CD14-positive monocyte (primary cell): ENCODE measurements at places on chromosomes 12 and 14.

DNA sequence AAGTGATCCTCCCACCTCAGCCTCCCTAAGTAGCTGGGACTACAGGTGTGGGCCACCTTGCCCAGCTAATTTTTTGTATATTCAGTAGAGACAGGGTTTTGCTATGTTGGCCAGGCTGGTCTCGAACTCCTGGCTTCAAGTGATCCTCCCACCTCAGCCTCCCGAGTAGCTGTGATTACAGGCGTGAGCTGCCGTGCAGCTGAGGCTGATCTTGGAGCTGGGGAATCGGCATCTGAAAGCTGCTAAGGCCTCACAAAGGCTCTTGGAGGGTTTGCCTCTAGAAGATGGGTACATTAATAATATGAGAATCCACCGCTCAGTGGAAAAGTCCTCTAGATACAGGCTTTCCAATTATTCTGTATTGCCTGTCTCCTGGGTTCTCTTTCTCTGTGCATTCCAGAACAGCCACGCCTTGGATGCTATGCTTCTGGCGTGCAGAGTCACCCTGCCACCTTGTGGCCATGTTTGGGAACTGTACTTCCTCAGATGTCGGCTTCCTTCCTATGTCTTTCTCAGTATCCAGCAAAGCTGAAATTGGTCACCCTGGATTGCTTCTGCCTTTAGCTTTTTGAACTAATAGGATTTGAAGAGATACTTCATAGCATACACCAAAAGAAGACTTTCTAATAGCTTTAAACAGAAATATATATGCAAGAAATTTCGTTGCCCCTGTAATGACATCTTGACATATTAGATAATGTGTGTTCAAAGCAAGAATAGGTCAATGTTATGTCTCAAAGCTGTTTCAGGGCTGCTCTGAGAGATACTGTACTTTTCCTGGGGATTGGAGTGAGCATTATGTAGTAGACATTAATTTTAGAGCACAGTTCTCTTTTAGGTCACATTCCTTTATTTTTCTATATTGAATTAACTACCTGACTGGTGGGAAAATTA is 75.4 kb downstream of the SNAPC1 start:
- peak; percentile 77 for DNase-seq

DNA sequence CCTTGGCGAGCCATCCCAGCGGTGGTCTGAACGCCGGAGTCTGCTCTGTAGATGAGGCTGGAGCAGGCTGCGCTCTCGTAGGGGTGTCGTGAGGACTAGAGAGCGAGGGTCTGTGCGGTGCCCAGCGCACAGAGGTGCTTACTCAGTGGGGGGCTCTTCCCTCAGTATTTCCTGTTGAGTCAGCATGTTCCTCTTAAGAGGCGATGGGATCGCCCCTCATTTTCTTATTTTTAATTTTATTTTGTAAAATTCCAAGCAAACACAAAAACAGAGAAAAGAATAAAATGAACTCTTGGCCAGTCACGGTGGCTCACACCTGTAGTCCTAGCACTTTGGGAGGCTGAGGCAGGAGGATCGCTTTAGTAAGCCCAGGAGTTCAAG is 40.8 kb upstream of the BCL7A start:
- no peak for DNase-seq

DNA sequence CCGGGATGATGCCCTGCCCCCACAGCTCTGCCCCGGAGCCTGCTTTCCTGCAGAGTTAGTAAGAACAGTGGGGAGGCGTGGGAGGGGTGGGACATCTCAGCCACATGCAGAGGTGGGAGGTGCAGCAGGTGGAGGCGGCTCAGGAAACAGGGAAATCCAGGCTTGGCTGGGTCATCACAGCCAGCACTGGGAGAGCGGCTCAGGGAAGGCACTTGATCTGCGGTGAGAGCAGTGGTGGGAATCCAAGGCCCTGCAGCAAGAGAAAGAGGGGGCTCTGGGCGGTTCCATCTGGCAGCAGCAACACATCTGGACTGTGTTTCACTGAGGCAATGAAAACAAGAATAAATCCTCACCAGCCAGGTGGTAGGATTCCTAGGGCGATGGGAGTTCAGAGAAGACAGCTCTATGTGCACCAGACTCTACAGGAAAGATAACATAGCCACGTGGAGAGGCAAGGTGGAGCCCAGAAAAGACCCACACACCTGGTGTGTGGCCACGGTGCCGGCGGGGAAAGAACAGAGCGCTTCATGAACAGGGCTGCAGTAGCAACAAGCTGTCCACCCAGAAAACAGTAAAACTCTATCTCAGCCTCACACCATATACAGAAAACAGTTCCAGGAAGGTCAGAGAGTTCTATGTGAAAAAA is 57.6 kb downstream of the CCDC85C start:
- DNase-seq = no peak

DNA sequence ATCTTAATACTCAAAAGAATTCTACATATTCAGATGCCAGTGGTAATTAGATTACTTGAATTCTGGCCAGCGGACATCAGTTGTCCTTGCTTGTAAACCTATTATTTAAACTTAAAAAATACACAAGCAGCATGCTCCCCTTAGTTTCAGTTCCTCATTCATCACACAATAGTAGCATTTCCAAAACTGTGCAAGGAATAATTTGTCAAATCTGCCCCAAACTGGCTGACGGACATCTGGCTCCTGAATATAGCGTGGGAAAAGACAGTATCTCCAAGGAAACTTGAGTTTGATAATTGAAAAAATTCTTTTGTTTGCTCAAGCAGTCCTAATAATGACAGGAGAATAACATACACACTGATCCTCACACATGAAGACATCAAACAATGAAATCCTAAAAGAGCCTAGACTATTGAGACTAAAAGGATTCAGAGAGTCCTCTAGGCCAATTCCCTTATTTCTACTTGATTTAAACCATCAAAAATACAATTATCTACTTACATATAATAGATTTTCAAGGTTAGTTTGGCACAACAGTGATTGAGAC is 90.4 kb downstream of the KIF21A start:
- DNase-seq = no peak

- DNase-seq = no peak
Observed at GRCh38 chr12:57011438-57012424, 4.6 kb downstream of the TAC3 start.

DNA sequence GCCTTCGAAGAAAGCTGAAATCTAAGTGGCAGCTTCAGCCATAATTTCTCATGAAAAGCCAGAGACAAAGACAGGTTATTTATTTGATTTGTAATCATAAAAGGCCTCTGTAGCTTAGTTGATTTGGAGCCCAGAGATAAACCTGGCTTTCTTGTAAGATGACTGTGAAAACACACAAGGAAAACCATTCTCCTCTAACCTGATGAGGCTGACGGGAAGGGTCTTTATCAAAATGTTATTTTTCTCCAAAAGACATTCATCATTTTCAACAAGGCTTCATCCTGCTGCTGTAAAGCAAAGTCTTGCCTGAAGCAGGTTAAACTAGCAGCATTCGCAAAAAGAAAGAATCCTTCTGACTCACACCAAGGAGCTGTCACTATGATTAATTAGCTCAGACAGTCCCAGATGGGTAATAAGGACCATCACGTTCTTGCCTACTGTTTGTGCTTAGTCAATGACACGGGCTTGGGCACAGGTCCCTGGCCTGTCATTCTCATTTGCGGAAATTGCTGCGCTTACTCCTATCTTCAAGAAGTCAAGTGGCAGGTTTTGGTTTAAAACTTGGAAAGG is 286.6 kb downstream of the C12orf75 start:
- no peak for DNase-seq

- no peak for DNase-seq
Observed at GRCh38 chr14:34951286-34951685, 31.5 kb upstream of the SRP54 start.

GRCh38 chr12:65293735-65294134 is 15.3 kb downstream of the MSRB3 start:
- DNase-seq = no peak

- DNase-seq = no peak
Observed at GRCh38 chr14:74563233-74563585, 48.8 kb downstream of the LTBP2 start.
